GM19239 (cell line): ENCODE measurements at places on chromosomes 12 and 14.

GRCh38 chr14:20645481-20645880 is 4.0 kb upstream of the OR6S1 start:
- DNase-seq: no peak

- no peak for DNase-seq
These were observed 17.2 kb upstream of the ARF6 start for GRCh38 chr14:49875640-49876198.

- DNase-seq: no peak
These were observed 11.1 kb downstream of the CCDC197 start for GRCh38 chr14:94008234-94008633.

DNA sequence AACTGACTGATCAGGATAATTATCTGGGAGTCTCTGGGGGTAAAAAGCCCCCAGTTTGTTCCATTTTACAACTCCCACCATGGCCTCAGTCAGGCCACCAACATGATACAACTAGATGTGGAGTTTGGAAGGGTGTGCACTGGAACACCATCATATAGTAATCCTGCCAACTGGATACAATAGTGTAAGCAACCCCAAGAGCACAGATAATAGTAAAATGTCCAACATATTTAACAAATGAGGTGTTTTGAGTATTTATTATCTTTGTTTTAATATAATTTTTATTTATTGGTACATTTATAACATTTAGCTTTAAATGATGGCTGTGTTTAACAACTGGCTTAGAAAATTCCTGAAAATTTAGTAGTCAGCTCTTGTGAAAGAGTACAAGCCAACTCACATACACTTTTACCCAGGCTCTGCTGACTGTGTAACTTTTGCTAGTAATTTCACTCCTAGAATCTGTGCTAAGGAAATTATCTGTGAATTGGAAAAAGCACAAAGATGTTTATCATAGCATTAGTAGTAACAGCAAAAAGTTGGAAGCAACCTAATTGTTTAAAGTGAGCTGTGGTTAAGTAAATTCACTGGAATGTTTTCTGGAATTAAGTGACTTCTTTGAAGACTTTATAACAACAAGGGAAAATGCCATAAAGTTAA is 196.8 kb downstream of the RAD51B start:
- no peak for DNase-seq

DNA sequence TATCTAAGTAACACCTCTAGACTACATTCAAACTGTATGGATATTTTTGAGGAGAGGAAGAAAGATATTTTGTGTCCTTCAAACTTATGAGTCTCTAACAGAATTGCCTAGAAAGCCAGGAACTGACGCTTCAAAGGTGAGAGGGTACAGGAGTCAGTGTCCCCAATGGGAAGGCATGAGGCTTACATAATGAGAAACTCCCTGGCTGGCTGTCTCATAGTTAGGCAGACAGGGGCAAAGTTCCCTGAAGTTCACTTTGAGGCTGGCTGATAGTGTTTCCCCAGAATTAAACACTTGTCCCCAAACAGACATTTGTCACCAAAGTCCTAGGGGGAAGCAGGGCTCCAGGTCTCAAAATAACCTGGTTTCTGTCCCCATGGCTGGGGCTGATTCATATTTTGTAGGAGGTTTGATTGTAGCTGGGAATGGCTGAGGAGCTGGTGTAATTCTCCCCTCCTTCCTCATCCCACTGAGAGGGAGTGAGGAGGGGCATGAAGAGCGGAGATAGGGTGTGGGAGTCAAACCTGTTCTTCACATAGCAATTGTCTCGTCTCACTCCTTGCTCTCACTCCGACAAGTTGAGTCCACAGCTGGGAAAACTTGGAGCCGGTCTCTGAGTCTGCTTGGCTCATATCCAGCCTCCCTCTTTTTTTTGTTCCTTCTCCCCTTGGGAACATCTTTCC is 56.4 kb upstream of the CISTR start:
- DNase-seq: no peak

DNA sequence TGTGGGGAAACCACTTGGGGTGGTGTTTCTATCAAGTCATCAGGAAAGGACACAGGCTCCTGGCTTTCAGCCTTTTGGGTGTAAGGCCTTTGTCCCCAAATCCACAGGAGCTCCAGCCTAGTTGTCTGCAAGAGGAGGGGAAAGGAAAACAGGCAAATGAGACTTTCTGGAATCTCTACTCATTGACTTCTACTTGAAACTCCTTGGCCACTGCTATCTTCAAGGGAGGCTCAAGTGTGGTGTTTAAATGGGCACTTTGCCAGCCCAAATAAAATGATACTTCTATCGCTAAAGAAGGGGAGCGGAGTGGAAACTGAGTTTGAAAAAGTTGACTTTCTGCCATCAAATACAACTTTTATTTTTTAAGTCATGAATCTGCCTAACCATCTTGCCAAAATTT is 445.9 kb upstream of the RGS6 start:
- DNase-seq: no peak

DNA sequence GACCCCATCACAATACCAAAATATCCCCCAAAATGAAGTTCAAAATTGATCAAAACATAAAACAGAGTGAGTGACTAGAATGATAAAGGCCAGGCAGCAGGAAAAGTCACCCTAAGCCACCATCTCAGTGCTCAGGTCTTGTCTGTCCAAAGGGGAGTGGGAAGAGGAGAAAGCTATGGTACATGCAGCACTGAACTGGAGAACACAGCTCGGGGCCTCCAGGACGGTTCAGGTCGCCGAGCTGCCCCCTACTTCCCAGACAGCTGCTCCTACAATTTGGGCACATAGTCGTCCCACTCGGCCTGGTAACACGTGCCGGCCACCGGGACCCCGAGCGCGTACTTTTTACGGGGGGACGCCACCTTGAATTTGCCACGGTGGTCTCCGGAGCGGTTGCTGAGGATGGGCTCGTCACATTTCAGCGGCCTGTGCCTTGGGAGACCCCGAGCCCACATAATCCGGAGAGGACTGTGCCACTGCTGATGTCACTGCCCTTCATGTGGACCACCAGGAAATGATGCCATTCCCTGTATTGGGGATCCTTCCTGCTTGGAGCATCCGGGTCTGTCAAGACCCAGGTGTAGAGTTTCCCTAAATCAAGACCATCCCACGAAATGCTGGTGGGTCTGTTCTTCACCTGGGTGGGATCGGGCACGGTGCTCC is 31.6 kb downstream of the AK7 start:
- DNase-seq: no peak

GRCh38 chr12:96045566-96045965 is 10.2 kb upstream of the LTA4H start:
- DNase-seq: no peak

- no peak for DNase-seq
These were observed 119.1 kb downstream of the ITPR2 start for GRCh38 chr12:26713885-26714383.

DNA sequence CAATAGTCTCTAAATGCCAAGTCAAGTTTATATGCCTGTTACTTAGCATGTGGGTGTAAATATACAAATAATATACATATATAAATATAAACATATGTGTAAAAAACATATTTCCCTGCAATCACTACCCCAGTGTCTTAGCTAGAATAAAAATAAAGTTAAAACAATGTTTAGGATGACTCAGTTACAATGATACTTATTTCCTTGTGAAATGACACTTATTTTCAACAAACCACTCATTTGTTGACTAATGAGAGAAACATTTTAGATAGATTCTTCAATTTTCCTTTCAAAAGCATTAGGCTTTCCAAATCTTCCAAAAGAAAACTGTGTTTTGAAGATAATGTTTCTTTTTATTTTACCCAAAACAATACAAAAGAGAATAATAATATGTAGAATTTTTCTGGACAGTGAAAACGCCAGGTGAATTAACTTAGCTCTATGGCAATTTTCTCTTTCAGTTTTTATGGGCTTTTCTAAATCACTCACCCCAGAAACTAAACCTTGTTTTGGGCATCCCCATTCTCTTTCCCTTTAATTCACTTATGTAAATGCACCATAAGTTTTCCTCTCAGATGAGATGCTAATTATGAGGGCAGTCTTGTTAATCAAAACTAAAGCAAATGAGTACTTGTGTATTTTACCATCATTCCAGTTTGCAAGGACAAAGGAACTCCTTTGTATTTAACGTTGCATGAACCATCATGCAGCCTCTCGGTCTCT is 465.9 kb downstream of the BCAT1 start:
- no peak for DNase-seq

DNA sequence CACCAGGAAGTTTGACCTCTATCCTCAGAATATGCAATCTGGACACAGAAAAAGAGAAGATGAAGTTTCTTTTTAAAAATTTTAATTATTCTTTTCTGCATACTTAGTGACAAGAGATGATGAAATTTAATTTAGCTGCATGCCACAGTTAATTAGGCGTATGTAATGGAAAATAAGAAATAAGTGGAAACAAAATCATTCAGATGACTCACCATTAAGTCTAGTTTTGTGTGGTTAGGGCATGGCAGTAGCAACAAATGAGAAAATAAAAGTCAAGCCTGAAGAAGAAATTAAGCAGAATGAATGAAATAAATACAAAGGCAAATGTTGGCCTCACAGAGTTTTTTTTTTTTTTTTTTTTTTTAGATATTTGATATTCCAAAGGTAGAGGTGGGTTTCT is 30.9 kb upstream of the KLRD1 start:
- DNase-seq: no peak

GRCh38 chr12:2110127-2110526 is 57.3 kb downstream of the CACNA1C start:
- DNase-seq: no peak

DNA sequence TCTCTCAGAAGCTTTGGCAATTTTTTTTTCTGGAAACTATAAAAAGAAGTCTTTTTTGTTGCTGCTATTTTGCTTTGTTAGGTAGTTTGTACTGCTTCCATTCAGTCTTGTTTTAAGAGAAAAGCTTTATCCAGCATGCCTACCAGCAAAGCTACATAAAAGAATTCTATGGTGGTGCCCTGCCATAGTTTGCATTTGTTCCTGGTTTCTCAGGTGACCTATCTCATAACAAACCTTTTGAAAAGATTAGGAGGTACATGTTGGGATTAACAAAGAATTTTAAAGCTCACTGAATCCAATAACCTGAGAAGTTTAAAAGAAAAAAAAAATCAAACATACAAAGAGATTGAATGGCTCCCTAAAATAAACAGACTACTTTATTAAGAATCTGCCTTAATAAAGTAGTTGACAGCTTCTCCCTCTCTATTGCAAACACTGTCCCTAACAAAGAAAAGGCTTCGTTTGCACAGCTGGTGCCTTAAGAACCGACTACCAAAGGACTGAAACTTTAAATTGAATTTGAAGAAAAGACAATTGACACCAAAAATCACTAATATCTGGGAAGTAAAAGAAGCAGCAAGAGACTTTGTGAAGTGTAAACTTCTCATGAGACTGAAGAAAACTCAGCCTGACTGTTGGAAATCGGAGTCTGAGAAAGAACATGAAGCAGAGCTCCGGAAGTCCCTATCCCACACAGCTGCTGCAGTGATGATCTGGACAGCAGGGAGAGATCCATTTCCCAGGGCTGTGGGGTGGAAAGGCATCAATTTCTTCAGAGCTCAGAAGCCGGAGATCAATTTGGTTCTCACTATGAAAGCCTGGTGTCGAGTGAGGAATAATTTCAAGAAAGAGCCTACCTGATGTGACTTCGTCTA is 102.7 kb upstream of the PLEKHA5 start:
- no peak for DNase-seq

GRCh38 chr14:81989211-81989610 is 455.6 kb upstream of the SEL1L start:
- no peak for DNase-seq

GRCh38 chr12:92539110-92539749 is 163.6 kb upstream of the PLEKHG7 start:
- DNase-seq: no peak
